Endothelial cell (in vitro differentiated cells): ENCODE measurements at places on chromosomes 11 and 22.

GRCh38 chr22:50577987-50578775, at the start of gene CPT1B:
Gene CPT1B, minus strand, starts transcription at chr22:50578427. Its CDS starts 512 bp downstream, at chr22:50577915.
- no peak for DNase-seq

- DNase-seq = no peak
Observed at GRCh38 chr11:995752-996420, 40.6 kb downstream of the MUC6 start.

GRCh38 chr11:133793271-133794035, 51.9 kb downstream of the SPATA19 start:
- DNase-seq = no peak

DNA sequence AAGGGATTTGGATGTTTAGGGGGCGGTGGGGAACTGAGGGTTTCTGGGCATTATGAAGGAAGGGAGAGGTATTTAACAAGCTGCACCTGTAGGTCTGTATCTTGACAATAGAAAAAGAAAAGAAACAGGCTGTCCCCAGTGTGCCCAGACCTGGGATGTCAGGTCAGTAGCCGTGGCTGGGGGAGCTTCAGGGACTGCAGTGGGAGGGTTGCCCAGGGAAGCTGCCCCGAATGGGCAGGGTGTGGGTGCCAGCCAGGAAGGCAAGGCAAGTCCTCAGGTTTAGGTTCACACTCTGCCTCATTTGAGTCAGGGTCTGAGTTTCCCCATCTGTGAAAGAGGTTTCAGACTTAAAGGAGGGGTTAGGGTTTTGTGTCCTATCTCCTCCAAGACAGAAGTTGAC, 1.5 kb downstream of the INPP5J start:
- no peak for DNase-seq

- no peak for DNase-seq
Observed at GRCh38 chr11:70489276-70489675, 90.9 kb downstream of the CTTN start.

- no peak for DNase-seq
Observed at GRCh38 chr11:15930442-15931025, 425.8 kb downstream of the SOX6 start.

- DNase-seq = no peak
Observed at GRCh38 chr22:16562711-16563554, 29.7 kb downstream of the CCT8L2 start.

DNA sequence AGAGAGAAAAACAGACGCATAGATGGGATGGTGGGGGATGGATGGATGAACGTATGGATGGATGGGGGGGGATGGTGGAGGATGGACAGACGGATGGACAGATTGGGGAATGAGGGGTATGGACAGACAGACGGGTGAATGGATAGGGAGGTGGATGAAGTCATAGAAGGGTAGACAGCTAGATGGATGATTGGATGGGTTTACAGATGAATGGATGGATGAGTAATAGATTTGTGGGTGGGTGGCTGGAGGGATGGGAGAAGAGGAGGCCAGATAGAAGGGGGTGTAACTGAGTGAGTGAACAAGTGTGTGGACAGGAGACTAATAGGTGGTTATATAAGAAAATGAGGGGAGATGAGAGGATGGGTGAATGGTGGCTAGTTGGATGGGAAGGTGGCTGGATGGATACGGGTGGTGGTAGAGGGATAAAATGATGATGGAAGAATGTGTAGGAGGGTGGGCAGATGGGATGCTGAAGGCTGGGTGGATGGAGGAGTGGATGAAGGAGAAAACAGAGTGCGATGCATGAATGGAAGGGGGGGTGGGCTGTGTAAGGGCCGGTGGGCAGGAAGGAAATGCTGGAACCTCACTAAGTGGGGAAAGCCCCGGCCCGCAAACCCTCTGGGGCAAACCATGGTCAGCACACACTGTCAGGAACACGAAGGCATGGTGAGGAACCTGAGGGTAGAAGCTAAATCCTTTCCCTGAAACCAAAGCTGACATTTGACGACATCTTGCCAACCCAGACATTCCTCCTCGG, 21.6 kb downstream of the ARVCF start:
- DNase-seq = no peak

- DNase-seq = no peak
Observed at GRCh38 chr11:31649129-31649966, 139.8 kb downstream of the ELP4 start.

- DNase-seq = no peak
Observed at GRCh38 chr22:19705181-19705934, 8.9 kb upstream of the SEPTIN5 start.
